ENCODE measurements at places on chromosomes 12 and 14.

DNA sequence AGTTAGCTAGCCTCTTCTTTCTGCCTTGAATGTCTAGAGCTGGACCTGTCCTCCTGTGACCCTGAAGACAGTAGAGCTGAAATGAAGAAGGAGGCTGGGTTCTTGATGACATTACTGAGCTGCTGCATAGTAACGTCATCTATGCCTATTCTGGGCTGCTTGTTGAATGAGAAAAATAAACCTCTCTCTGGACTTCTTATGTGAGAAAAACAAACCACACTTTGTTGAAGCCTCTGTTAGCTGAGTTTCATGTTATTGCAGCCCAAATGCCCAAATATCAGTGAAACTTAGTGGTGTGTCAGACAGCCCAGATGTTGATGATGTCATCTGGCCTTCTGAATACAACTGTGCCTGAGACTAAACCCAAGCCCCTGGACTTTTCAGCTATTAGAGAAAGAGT is 67.0 kb upstream of the MAX start:
- DNase-seq = no peak

GRCh38 chr14:53655080-53655785 is 301.4 kb downstream of the BMP4 start:
- no peak for DNase-seq

DNA sequence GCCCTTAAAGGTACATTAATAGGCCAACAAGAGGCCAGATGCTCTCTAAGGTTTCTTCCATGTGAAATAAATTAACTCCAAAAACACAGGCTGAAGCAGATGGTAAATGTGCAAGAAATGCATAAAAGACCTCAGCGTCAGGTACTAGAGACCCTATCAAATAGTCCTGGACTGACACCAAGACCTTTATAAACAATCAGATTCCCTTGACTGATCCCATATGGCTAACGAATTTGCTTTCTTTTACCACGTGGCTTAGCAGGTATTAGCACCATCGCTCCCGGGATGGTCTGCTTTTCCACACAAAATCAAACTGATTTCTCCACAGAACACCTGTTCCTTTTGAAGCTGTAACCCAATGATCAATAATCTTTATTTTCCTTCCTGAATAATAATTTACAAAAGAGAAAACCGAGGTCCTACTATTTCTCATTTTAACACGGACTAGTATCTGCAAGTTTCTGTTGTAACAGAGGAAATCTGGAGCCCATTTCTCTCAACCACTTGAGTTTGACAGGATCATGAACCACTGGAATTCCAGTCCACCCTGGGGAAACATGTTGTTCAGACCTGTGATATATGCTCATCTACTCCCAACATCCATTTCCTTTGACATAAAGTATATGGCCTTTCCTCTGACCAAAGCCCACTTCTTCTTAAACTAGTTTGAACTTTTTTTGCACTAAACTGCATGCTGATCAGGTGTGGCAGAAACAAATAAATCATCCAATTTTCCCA is 48.2 kb upstream of the DAAM1 start:
- no peak for DNase-seq

GRCh38 chr14:32457213-32457920 is 128.3 kb downstream of the AKAP6 start:
- DNase-seq = no peak

- DNase-seq = no peak
Observed at GRCh38 chr12:93571925-93572711, at the start of gene SOCS2. SOCS2 (plus strand) TSS chr12:93572675; CDS start chr12:93572898, 223 bp downstream.

All from stimulated activated CD4-positive, alpha-beta T cell treated with anti-CD3 and anti-CD28 coated beads, TNF-alpha, amount 100 ng/mL, for 1 hour (primary cell).